EL (cell line): ENCODE measurements at places on chromosomes 7 and 10.

GRCh38 chr10:83724471-83725241 lies 414.7 kb upstream of the GHITM start:
- DNase-seq = no peak

DNA sequence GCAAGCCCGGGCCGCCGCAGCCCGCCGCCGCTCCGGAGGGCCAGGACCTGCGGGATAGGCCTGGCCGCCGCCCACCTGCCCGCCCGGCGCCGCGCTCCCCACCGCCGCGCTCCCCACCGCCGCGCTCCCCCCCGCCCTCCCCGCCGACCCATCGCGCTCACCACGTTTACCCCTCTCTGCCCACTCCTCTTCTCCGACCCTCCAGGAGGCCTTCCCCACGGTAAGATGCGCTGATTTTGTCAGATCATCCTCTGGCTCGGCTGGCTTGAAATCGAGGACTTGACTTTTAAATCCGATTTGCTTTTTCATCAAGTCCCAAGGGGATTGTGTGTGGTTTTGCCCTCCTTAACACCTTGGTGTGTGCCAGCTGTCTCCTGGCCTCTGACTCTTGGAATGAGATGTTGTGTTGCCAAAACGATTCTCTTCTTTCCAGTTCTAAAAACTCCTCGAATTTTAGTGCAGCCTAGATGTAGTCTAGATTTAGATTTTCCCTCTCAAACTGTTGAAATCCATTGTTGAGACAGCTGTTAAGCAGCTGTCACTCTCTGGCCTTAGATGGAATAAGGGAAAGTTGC lies 738 bp downstream of the POM121 start:
- DNase-seq = no peak

GRCh38 chr10:133356549-133357284 lies 1.1 kb downstream of the FUOM start:
- DNase-seq = no peak

DNA sequence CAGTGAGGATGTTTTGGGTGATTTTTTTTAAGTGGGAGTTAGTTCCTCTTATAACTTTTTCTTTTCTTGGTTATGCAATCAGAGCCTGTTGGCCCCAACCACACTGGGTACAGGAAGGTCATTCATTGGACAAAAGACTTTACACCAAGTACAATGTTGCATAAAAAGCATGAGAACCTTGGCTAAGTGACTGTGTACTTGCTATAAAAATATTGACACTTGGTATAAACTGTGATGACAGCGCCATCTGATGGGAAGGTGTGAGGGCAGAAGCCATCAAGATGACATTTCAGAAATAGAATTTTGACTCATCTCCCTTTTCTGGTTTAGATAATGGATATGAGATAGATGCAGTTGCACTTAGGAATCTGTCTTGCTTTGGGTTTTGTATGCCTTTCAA lies 126.4 kb upstream of the CCDC6 start:
- peak; percentile 35 for DNase-seq

GRCh38 chr10:87095236-87095945 lies 385 bp downstream of the SHLD2 start:
- DNase-seq = peak; percentile 87

DNA sequence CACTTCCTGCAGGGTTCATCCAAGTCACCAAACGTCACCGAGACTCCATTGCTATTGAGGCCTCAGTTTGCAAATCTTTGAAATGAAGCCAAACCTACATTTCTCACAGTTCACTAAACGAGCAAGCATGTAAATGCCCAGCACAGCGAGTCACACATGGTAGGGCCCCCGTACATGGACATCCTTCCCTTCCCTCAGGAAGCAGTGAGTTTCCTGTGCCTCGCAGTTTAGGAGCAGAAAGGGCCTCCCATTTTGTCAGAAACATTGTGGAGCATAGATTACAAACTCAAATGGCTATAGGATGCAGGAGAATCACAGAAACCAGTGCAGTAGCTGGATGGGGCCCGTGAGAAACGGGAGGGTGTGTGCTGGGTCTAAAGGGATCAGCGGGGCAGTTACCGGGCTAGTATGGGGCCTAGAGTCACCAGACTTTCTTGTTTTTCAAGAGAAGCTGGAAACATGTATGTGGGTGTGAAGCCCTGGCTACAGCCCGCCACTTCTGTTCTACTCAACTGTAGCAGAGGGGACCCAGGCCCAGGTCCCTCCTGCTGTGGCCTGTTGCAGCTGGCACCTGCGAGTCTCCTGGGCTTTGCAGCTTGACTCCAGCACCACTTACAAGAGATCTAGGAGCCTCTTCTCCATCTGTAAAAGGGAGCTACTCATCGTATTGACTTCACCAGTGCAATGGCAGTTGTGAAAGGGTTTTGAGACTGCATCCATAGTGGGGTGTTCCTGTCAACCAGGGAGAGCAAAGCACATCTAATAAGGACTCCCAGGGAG lies 14.2 kb upstream of the SLC18A3 start:
- peak; percentile 55 for DNase-seq

DNA sequence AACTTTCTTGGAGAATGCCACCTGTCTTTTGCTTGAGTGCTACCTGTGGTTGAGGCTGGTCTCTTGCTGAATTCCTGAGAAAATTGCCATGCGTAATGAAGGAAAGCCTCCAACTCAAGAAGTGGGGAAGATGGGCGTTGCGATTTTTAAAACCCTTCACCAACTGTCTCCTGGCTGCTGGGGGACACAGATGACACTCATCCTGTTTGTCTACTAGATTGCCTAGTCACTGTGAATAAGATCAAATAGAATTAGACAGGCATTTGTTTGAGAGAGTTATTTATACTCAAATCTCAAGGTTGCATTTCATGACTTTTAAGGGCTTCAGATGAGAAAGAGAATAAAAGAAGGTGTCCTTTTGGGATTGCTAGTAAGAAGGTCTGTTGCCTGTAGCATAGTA lies 84.3 kb upstream of the MTPN start:
- DNase-seq = no peak

DNA sequence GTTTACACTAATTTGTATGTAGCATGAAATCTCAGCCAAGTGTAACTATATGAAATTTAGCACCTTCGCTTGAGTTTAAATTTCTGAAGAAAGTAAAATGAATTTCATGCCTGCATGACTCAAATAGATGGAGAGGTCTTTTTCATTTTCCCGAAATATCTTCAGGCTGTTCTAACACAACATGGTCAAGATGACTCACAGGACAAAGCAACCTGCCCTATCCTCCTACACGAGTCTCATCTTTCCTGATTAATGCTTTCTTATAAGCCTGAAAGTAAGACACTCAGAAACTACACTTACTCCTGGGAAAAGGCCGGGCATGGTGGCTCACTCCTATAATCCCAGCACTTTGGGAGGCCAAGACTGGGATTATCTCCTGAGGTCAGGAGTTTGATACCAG lies 41.2 kb downstream of the CH25H start:
- DNase-seq = peak; percentile 22

DNA sequence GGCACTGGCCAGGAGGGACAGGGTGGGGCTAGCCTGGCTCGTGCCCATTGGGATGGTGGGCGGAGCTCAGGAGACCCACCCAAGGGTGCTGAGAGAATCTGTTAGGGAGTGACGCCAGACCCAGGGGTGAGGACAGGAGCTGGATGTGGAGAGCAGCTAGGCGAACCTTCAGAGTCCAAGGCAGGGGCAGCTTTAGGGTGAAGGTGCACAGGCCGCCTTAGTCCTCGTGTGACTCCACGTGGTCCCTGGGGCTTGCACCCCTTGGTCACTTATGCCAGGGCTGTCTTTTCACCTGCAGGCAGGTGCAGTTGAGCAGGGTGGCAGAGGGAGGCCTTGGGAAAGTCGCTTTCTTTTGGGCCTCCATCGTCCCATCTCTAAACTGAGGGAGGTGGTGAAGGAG lies 4.3 kb downstream of the RAMP3 start:
- no peak for DNase-seq

GRCh38 chr10:124465777-124466488 lies 4.3 kb downstream of the LHPP start:
- DNase-seq = no peak

- DNase-seq = no peak
Measured at GRCh38 chr10:84166620-84167288, 6.8 kb upstream of the GPR15LG start.

DNA sequence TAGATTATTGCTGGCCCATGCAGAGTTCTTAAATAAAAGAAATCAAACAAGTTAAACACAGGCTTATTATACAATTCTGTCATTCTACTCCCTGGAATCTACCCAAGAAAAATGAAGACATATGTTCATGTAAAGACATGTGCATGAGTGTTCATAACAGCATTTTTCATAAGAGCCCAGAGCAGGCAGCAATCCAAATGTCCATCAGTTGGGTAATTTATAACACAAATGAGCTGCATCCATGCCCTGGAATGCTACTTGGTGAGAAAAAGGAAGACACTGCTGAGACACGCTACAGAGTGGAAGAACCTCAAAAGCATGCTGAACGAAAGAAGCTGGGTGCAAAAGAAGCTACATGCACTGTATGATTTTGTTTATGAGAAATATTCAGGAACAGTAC lies 342.6 kb downstream of the TCERG1L start:
- no peak for DNase-seq

GRCh38 chr10:124090601-124091209 lies 2.7 kb downstream of the CHST15 start:
- no peak for DNase-seq

GRCh38 chr10:95303950-95304349 lies 13.1 kb upstream of the PDLIM1 start:
- DNase-seq = no peak

DNA sequence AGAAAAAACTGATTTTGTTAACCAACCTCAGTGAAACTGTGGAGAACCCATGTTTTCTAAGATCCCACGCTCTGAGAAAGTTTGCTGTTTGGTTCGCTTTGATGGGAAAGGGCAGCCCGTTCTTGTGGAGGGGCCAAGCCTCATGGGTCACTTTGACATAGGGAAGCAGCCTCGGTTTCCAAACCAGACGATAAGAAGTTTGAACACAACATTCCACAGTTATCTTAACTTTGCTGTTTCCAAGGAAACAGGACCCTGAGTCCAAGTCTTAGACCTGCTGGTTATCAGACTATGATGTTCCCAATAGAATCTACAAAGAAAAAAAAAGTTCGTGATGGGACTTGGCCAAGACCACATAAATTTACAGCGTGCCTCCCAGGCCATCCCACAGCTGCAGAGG lies 182.3 kb downstream of the NRP1 start:
- DNase-seq = no peak

- DNase-seq = peak; percentile 33
Measured at GRCh38 chr10:46050941-46051623, 5.0 kb upstream of the MSMB start.

- no peak for DNase-seq
Measured at GRCh38 chr10:71517298-71518169, 120.8 kb downstream of the CDH23 start.
